ENCODE measurements at places on chromosomes 13 and 19. TPM values are rescaled to one million over a fixed set of nuclear protein-coding genes. Genes with fewer than 3 reads are reported as not detected.

TMEM255B gene
- total RNA-seq: 0.36 TPM

ZC3H13 gene
- total RNA-seq: 10.8 TPM

LSR gene
- 0.28 TPM for total RNA-seq

RASL11A gene
- 15.3 TPM for total RNA-seq

IFNL1 gene
- total RNA-seq: not detected

FAM124A gene
- total RNA-seq: not detected

FCGBP gene
- not detected for total RNA-seq

FBXO27 gene
- total RNA-seq: under 0.01 TPM

IL11 gene
- total RNA-seq: 14.3 TPM

DNA sequence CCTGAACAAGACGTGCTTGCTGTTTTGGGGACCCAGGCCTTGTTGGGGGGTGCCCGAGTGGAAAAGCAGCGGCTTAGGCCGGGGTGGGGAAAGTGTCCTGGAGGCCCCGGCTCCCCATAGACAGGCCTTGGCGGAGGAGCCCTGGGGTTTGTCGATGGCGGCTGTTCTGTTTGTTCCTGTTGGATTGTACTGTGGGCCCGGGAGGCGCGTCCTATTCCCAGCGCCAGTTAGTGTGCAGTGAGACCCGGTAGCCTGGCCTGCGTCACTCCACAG lies 11.1 kb downstream of the NCLN start:
- no peak overlapping the region for H3K4me3 ChIP-seq
- H3K4me1 ChIP-seq: no peaks in the 10 kb centered on the region
- H3K27ac ChIP-seq: no peak overlapping the region
- peaks cover 25% of the 10 kb centered on the region for H3K36me3 ChIP-seq

GRCh38 chr13:79989217-79989661 lies 351.7 kb downstream of the SPRY2 start:
- H3K27ac ChIP-seq: peak overlapping the region; percentile 23
- H3K36me3 ChIP-seq: no peaks in the 10 kb centered on the region
- H3K4me1 ChIP-seq: peaks cover 8% of the 10 kb centered on the region

GRCh38 chr13:113598081-113598410 lies 13.5 kb downstream of the TFDP1 start:
- no peak overlapping the region for H3K27ac ChIP-seq
- H3K4me3 ChIP-seq: no peak overlapping the region
- no peaks in the 10 kb centered on the region for H3K27me3 ChIP-seq
- no peaks in the 10 kb centered on the region for H3K4me1 ChIP-seq
- H3K36me3 ChIP-seq: peaks cover 38% of the 10 kb centered on the region

- peaks cover 1% of the 10 kb centered on the region for H3K4me1 ChIP-seq
- no peaks in the 10 kb centered on the region for H3K36me3 ChIP-seq
- peak overlapping the region; percentile 76 for H3K27ac ChIP-seq
- H3K27me3 ChIP-seq: no peaks in the 10 kb centered on the region
- DNase-seq: peak; percentile 20
- peak overlapping the region; percentile 70 for H3K4me3 ChIP-seq
Measured at GRCh38 chr13:97434397-97435201, 630 bp downstream of the RAP2A start.

DNA sequence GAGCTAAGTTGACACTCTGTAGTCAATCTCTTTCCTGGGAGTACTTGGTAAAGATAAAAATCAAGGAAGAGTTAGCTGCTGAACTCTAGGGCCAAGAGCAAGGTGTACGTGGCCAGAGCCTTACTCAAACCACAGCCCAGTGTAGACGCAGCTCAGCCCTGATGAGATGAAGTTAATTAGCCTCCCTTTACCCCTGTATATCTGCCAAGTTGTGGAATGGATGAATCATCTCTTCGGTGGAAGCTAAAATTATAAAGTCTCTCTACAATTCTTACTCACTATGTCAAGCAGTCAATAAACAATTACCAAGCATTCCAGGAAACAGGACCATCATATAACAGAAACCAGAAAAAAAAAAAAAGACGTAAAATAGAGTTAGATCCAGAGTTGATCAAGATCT lies 146.9 kb upstream of the UFM1 start:
- peak; percentile 2 for DNase-seq
- no peaks in the 10 kb centered on the region for H3K36me3 ChIP-seq
- H3K27ac ChIP-seq: no peak overlapping the region
- no peaks in the 10 kb centered on the region for H3K27me3 ChIP-seq

- no peaks in the 10 kb centered on the region for H3K27me3 ChIP-seq
- H3K36me3 ChIP-seq: peaks cover 6% of the 10 kb centered on the region
- no peak overlapping the region for H3K4me3 ChIP-seq
- no peak for DNase-seq
- H3K27ac ChIP-seq: peak overlapping the region; percentile 80
- H3K4me1 ChIP-seq: peaks cover 29% of the 10 kb centered on the region
Measured at GRCh38 chr13:33227927-33228647, 57.5 kb downstream of the STARD13 start.

- H3K4me3 ChIP-seq: no peak overlapping the region
- no peaks in the 10 kb centered on the region for H3K4me1 ChIP-seq
- no peak overlapping the region for H3K27ac ChIP-seq
- DNase-seq: no peak
Measured at GRCh38 chr19:56372281-56372680, 21.1 kb downstream of the ZNF582 start.

DNA sequence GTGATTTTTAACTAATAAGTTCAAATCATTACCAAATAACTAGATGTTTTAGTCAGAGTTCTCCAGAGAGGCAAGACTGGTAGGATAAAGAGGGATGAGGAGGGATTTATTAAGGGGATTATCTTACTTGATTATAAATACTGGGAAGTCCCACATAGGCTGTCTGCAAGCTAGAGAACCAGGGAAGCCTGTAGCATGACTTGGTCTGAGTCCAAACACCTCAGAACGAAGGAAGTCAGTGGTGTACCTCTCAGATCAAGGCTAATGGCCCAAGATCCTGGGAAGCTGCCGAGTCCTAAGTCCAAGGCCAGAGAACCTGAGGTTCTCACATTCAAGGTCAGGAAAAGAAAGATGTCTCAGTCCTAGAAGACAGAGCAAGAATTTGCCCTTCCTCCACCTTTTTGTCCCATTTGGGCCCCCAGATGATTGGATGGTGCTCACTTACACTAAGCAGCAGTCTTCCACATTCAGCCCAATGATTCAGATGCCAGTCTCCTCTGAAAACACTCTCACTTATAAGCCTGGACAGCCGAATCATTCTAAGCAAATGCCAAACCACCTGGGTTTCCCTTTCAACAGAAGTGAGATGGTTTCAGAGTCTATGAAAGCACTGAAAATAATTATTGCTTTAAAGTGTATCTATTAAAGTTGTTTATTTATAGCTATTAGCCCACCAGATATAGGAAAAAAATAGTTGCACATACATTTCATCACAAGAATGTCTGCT lies 1599.2 kb downstream of the OLFM4 start:
- no peaks in the 10 kb centered on the region for H3K36me3 ChIP-seq
- DNase-seq: no peak
- no peak overlapping the region for H3K27ac ChIP-seq

- H3K27ac ChIP-seq: no peak overlapping the region
- no peak for DNase-seq
Measured at GRCh38 chr19:1001538-1002166, 1.4 kb downstream of the GRIN3B start.

- no peak for DNase-seq
- H3K27ac ChIP-seq: no peak overlapping the region
- no peak overlapping the region for H3K4me3 ChIP-seq
- no peaks in the 10 kb centered on the region for H3K36me3 ChIP-seq
- H3K4me1 ChIP-seq: no peaks in the 10 kb centered on the region
- H3K27me3 ChIP-seq: no peaks in the 10 kb centered on the region
Measured at GRCh38 chr13:58573743-58574142, 942.2 kb downstream of the PCDH17 start.

DNA sequence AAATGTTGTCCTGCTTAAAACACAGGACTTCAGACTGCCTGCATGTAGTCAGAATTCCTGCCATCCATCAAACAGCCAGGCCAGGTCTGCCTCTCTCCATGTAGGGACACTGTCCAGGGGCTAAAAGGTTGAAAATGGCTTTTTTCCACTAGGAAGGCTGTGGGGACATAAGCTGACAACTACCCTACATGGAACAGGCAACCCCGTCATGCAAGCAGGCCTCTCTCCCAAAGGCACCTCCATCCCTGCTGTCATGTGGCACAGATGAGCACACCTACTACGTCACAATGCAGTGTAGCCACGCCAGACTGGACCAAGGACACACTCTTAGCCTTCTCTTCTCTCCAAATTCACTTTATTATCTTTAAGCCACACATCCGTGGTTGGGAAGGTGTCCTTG lies 40.8 kb downstream of the LATS2 start:
- no peak overlapping the region for H3K4me3 ChIP-seq
- peaks cover 38% of the 10 kb centered on the region for H3K4me1 ChIP-seq
- peak overlapping the region; percentile 39 for H3K27ac ChIP-seq
- H3K36me3 ChIP-seq: peaks cover 11% of the 10 kb centered on the region

GRCh38 chr19:55370305-55370988 lies at the start of gene IL11:
Gene IL11, minus strand, starts transcription at chr19:55370463. Its CDS starts 153 bp downstream, at chr19:55370310.
- no peaks in the 10 kb centered on the region for H3K27me3 ChIP-seq
- H3K27ac ChIP-seq: peak within 1 kb of the TSS; percentile 97
- H3K4me1 ChIP-seq: peaks cover 45% of the 10 kb centered on the region
- peak within 1 kb of the TSS; percentile 89 for H3K4me3 ChIP-seq
- DNase-seq: peak; percentile 78
- H3K36me3 ChIP-seq: peaks cover 24% of the 10 kb centered on the region

DNA sequence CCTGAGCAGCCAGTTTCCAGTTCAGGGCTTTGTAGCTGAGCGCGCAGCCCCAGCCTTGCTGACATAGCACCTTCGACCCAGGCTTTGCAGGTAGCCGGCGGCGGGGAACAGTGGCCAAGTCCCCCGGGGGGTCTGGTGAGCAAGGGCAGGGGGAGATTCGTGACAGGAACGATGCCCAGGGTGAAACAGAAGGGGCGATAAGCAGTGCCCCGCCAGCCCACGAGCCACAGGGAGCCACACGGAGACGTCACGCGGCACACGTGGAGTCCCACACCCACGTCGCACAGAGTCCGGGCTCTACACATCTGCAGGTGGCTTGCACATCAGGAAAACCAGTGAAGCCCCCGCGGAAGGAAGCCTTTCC lies 127.2 kb downstream of the SOX1 start:
- H3K4me3 ChIP-seq: no peak overlapping the region
- no peak for DNase-seq
- no peaks in the 10 kb centered on the region for H3K4me1 ChIP-seq
- no peaks in the 10 kb centered on the region for H3K36me3 ChIP-seq

DNA sequence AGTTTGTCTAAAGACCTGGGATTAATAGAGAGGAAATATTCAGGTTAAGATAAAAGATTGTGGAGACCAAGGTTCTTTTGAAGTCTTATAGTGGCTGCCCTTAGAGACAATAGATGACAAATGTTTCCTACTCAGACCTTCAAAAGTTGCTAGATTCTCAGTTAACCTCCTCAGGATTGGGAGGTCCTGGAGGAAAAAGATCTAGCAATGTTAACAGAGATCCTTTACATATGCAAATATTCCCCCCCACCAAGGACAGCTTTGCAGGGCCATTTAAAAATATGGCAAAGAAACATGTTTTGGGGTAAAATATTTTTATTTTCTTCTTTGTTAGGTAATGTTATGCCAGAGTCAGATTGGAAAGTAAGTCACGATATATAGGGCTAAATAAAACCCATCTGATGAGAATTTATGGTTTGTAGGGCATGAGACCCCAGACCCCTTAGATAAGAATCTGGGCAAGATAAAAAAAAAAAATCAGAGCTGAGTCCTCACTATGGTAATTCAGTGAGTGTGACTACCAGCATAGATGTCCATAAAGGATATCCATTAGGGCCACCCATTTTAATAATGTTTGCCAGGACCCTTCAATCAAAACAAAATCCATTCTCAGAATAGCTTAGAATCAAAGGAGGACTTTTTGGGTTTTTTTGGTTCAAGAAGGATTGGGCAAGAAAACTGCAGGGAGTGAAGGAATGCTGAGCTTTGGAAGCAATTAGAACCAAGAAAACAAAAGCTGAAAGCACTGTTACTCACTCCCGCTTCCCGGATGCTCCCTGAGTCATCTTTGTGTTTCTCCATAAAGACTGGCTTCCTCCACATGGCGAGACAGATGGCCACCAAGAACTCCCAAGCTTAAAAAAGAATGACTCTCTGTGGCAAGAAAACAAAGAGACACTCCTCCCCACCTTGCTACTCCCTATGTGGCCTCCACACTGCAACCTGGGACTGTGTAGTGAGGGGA lies 28.2 kb downstream of the VSTM1 start:
- H3K4me3 ChIP-seq: no peak overlapping the region
- peak overlapping the region; percentile 89 for H3K27ac ChIP-seq
- DNase-seq: peak; percentile 78
- H3K36me3 ChIP-seq: no peaks in the 10 kb centered on the region
- H3K4me1 ChIP-seq: no peaks in the 10 kb centered on the region

- no peak overlapping the region for H3K4me3 ChIP-seq
- H3K27me3 ChIP-seq: no peaks in the 10 kb centered on the region
- no peak overlapping the region for H3K27ac ChIP-seq
Measured at GRCh38 chr13:76758257-76758656, 127.9 kb downstream of the KCTD12 start.

- peak within 1 kb of the TSS; percentile 7 for H3K27ac ChIP-seq
- peaks cover 7% of the 10 kb centered on the region for H3K4me1 ChIP-seq
- DNase-seq: peak; percentile 55
- peaks cover 8% of the 10 kb centered on the region for H3K36me3 ChIP-seq
- peaks cover 2% of the 10 kb centered on the region for H3K27me3 ChIP-seq
Measured at GRCh38 chr19:15449620-15450527, at the start of gene WIZ. Gene WIZ, minus strand, starts transcription at chr19:15449956. Its CDS starts 1,649 bp downstream, at chr19:15448307.

DNA sequence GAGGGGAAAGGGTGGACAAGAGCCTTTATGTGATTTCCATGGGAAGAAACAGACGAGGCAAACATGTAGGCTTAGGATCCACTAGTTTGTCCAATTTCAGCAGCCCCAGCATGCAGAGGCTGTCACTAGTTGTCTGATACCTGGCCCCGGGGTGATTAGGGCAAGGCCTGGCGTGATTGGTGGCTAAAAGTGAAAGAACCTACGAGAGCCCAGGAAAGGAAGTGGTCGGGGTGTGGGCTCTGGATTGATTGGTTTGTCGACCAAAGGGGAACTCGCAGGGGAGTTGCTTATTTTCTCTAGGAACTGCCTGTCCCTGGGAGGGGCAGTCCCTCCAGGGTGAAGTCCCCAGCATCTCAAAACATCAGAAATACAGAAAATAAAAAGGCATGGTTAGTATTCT lies 64.2 kb upstream of the UQCRFS1 start:
- no peaks in the 10 kb centered on the region for H3K36me3 ChIP-seq
- no peak overlapping the region for H3K27ac ChIP-seq
- no peaks in the 10 kb centered on the region for H3K4me1 ChIP-seq
- no peak overlapping the region for H3K4me3 ChIP-seq
- H3K27me3 ChIP-seq: no peaks in the 10 kb centered on the region

GRCh38 chr19:1672769-1673644 lies 20.6 kb upstream of the TCF3 start:
- DNase-seq: no peak
- H3K36me3 ChIP-seq: no peaks in the 10 kb centered on the region
- H3K27me3 ChIP-seq: peaks cover 62% of the 10 kb centered on the region
- peaks cover 2% of the 10 kb centered on the region for H3K4me1 ChIP-seq
- H3K27ac ChIP-seq: no peak overlapping the region
- no peak overlapping the region for H3K4me3 ChIP-seq

GRCh38 chr19:6450166-6450565 lies 9.4 kb downstream of the SLC25A23 start:
- H3K27ac ChIP-seq: no peak overlapping the region
- H3K4me1 ChIP-seq: no peaks in the 10 kb centered on the region
- no peaks in the 10 kb centered on the region for H3K27me3 ChIP-seq
- no peak overlapping the region for H3K4me3 ChIP-seq
- no peak for DNase-seq
- H3K36me3 ChIP-seq: peaks cover 16% of the 10 kb centered on the region

GRCh38 chr19:18762125-18763023 lies 28.7 kb downstream of the COMP start:
- H3K27ac ChIP-seq: no peak overlapping the region
- peaks cover 4% of the 10 kb centered on the region for H3K4me1 ChIP-seq
- H3K4me3 ChIP-seq: no peak overlapping the region
- H3K27me3 ChIP-seq: no peaks in the 10 kb centered on the region
- no peak for DNase-seq
